HFFc6 (cell line): ENCODE measurements at places on chromosomes 5 and 9. TPM values are rescaled to one million over a fixed set of nuclear protein-coding genes. Genes with fewer than 3 reads are reported as not detected.

DNA sequence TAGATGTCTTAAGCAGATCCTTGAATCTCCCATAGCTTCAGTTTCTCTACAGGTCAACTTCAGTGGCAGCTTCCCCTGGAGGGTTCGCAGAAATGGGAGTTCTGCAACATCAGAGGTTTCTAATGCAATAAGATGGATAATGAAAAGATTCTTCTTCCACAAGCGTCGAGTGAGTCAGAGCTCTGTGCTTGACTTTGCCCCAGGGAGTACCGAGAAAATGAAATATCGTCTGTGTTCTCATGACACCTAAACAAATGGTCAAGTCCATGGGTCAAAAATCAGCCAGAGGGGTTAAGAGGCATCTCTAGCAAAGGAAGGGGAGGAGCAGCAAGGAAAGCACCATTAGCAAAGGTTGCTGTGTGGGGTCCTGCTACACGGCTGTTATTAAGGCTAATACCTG lies 3.2 kb upstream of the ADRA1B start:
- DNase-seq, result peak; percentile 75
- peak overlapping the region; percentile 78 for H3K27ac ChIP-seq
- no peaks in the 10 kb centered on the region for H3K36me3 ChIP-seq
- H3K4me1 ChIP-seq, result peaks cover 68% of the 10 kb centered on the region
- peaks cover 15% of the 10 kb centered on the region for H3K27me3 ChIP-seq
- peak overlapping the region; percentile 66 for H3K4me3 ChIP-seq

- no peak overlapping the region for H3K4me3 ChIP-seq
- H3K27me3 ChIP-seq, result no peaks in the 10 kb centered on the region
- peaks cover 44% of the 10 kb centered on the region for H3K4me1 ChIP-seq
- DNase-seq, result no peak
- no peaks in the 10 kb centered on the region for H3K36me3 ChIP-seq
Observed at GRCh38 chr9:106874652-106875051, 11.7 kb downstream of the ZNF462 start.

Gene POC5
- 4.9 to 6.5 TPM (median 5.6 TPM) in 3 replicates for total RNA-seq

DNA sequence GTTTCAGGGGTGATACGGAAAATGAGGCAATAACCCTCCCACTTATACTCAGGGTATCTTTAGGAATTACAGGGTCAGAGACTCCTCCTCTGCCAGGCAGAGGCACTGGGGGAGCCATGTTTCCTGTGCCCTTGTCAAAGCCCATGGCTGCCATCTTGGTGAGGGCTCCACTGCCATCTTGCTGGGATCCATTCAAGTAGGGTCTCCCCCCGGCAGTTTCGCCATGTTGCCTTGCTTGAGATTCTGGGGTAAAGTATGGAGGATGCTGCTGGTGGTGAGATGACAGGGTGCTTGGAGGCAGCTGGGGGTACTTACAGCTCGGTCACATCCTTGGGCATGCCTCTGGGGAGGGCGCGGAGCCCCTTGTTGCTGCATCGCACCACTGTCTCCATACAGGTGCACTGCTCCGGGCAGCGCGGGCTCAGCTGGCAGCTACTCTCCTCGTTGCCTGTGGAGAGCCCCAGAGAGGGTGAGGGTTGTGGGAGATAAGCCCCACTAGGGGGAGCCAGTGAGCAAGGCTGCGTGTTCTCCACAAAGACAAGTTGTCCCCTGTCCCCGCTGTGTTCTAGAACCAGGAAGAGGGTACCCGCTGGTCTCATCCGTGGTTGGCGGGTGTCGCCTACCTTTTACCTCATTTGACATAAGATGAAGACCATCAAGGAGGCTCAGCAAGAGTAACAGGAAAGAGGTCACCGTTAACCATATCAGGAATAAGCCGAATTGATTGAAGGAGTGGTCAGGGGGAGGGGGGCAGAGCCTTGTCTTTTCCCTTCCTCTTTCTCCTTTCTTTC lies 169.0 kb upstream of the PANK3 start:
- no peak overlapping the region for H3K27ac ChIP-seq
- H3K4me3 ChIP-seq, result no peak overlapping the region
- no peak for DNase-seq
- peaks cover 5% of the 10 kb centered on the region for H3K27me3 ChIP-seq
- H3K36me3 ChIP-seq, result no peaks in the 10 kb centered on the region

Gene LMX1B
- not detected in 3 replicates for total RNA-seq

DNA sequence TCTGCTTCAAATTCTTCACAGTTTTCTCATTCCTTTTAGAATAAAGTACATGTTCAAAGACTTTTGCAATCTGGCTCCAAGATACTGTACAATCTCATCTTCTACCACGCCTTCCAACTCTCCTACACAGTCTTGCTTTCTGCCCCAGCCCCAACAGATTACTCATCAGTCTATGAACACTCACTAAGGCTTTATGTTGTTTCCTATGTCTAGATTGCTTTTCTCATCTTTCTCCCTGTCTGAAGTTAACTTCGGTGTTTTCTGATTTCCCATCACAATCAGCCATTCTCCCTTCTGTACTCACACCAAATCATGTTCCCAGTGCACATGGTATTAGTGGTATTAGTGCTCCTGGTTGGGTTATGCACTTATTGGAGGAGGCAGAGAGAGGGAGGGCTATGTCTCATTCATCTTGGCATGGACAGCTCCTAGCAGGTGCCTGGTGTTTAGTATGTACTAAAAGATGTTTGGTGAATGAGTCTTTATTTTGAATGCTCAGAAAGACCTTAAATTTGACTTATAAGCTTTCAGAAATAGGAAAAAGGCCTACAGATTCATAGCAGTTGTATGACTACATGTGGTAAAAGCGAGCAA lies 44.0 kb upstream of the ZNF608 start:
- no peaks in the 10 kb centered on the region; the same call in 1 of the 2 replicates for H3K27me3 ChIP-seq
- no peaks in the 10 kb centered on the region for H3K4me1 ChIP-seq
- DNase-seq, result no peak
- no peak overlapping the region for H3K4me3 ChIP-seq
- no peak overlapping the region for H3K27ac ChIP-seq

DNA sequence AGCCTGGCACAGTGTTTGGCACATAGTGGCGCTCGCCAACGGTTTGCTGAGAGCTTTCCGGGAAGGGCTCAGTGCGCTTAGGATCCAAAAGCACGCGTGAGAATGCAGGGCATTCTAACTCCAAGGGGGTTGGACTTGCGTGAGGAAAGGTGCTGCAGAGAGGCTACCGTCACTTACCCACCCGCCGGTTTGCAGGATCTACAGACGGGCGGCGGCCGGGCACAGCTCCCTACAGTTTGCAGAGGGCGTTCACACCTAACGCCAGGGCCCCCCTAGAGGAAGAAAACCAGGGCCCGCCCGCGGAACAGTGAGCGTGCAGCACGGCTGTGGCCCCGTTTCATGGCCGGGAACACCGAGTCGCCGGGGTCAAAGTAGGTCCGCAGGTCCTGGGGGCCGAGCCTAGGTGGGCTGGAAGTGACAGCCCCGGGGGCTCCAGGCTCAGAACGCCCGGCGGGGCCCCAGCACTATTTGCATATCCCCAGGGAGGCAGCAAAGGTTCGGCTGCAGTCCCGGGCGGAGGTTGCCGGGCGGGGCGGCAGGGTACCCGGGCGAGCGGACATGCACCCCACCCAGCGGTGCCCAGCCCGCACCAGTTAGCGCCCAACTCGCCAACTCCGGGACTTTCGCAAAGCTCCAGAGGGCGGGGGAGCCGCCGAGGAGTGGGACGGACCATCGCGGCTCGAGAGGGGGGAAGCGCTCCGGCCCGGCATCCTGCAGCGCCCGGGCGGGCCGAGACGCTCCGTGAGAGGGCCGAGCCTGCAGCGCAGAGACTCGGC lies 526 bp upstream of the GALNT10 start:
- peak overlapping the region; percentile 68 for H3K27ac ChIP-seq
- H3K4me1 ChIP-seq, result peaks cover 46% of the 10 kb centered on the region
- H3K27me3 ChIP-seq, result peaks cover 1% of the 10 kb centered on the region; the same call in 1 of the 2 replicates
- H3K36me3 ChIP-seq, result peaks cover 5% of the 10 kb centered on the region

- no peak overlapping the region for H3K27ac ChIP-seq
- DNase-seq, result no peak
- peaks cover 6% of the 10 kb centered on the region; the same call in 1 of the 2 replicates for H3K4me1 ChIP-seq
Observed at GRCh38 chr9:131262327-131263032, 13.8 kb downstream of the FAM78A start.

Gene PCDHGB1
- total RNA-seq, result 2.4 to 3.6 TPM (median 2.6 TPM) in 3 replicates

Gene PAEP
- total RNA-seq, result not detected in 3 replicates

GRCh38 chr5:65874241-65874640 lies 52.1 kb upstream of the ERBIN start:
- peak; percentile 68 for DNase-seq
- peaks cover 64% of the 10 kb centered on the region for H3K4me1 ChIP-seq
- peak overlapping the region; percentile 35; the same call in 1 of the 2 replicates for H3K27ac ChIP-seq
- H3K36me3 ChIP-seq, result peaks cover 20% of the 10 kb centered on the region

GRCh38 chr5:74392711-74393351 lies 247.7 kb downstream of the ENC1 start:
- DNase-seq, result peak; percentile 8
- no peaks in the 10 kb centered on the region; the same call in 1 of the 2 replicates for H3K27me3 ChIP-seq
- H3K36me3 ChIP-seq, result no peaks in the 10 kb centered on the region
- peaks cover 30% of the 10 kb centered on the region for H3K4me1 ChIP-seq
- H3K27ac ChIP-seq, result no peak overlapping the region; the same call in 1 of the 2 replicates

- no peak for DNase-seq
- no peaks in the 10 kb centered on the region for H3K4me1 ChIP-seq
- no peaks in the 10 kb centered on the region for H3K36me3 ChIP-seq
- no peak overlapping the region for H3K4me3 ChIP-seq
- no peaks in the 10 kb centered on the region for H3K27me3 ChIP-seq
- H3K27ac ChIP-seq, result no peak overlapping the region
Observed at GRCh38 chr5:174431504-174431903, 292.9 kb upstream of the MSX2 start.
